ENCODE measurements at places on chromosomes 13 and 19.
A peak's percentile ranks its signal among the peaks of the same experiment; 100 is the strongest.

DNA sequence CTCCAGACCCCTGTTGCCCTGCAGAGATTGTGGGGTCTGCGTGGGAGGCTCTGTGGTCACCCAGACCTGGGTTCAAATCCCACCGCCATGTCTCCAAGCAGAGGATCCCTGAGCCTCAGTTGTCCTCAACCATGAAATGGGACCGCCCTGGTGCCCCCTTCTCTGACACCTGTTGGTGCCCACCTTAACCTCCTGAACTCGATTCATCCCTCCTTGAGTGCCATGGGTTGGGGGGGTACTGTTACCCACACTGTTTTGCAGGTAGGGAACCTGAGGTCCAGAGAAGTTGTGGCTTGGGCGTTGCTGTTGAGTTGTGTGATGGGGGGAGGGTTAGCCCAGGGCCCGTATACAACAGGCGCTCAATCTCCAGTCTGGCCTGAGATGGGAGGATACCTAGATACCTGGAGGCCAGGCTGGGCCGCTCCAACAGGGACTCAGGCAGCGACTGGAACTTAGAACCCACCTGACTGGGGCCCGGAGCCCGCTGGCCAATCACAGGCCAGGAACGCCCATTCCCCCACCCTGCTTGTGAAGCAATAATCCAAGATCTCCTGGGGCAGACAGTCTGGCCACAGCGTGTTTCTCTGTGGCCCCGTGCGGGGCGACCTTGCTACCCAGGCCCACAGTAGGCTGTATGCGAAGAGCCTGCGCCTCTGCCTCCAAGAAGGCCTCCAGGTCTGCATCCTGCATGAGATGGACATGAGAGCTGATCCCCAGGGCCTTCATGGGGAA is 2.8 kb downstream of the ARID3A start:
- no peak for DNase-seq

DNA sequence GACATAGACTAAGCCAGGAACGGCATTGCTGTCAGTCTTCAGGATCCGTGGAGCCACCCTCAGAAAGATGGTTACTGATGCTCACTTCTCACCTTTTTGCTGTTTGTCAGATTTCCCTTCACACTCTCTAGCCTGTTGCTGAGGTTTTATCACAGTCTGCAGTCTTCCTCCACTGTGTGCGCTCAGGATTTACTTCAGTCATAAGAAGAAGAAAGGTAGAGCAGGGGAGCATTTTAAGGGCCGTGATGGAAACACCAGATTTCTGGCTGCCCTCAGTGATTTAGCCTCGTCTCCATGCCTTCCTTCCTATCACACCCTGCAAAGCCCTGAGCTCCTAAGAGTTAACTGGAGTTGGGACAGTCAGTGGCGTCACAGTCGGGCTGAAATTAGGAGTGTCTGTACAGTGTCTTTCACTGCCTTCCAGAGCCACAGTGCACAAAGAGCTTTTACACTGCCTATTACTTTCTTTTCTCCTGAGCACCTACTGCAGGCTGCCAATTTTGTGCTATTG is 60.0 kb upstream of the GPR183 start:
- DNase-seq = peak; percentile 45

GRCh38 chr13:90899416-90899815 is 448.1 kb upstream of the MIR17HG start:
- DNase-seq = no peak

DNA sequence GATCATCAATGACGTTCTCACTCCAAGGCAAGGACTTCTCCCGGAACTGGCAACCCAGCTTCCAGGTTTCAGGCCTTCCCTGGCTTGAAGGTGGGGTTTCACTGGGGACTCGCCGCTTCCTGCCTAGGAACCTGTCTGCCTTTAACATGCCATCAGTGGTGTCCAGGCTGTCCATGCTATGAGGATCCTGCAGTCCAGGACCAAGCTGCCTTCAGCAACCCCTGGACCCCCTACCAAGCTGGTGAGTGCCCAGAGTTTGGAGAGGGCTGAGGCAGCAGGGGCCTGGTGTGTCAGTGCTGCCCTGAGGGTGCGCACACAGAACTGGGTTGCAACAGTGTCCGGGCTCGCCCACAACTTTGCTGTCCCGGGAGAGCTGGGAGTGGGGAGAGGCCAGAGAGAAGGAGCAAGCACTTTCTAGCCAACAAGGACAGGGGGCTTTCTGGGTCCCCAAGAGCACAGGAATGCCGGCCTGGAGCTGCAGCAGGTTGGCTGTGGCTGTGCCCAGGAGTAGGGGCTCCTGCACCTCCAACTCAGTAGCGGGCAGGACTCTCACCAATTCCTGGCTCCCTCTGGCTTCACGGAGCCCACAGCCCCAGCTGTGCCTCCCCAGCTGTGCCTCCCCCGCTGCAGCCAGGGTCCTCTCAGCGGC is 1563.2 kb upstream of the MIR17HG start:
- no peak for DNase-seq

- DNase-seq = no peak
These were observed 291.9 kb downstream of the NDFIP2 start for GRCh38 chr13:79772811-79773210.

- no peak for DNase-seq
These were observed 69.6 kb upstream of the PCDH9 start for GRCh38 chr13:67299751-67300150.

DNA sequence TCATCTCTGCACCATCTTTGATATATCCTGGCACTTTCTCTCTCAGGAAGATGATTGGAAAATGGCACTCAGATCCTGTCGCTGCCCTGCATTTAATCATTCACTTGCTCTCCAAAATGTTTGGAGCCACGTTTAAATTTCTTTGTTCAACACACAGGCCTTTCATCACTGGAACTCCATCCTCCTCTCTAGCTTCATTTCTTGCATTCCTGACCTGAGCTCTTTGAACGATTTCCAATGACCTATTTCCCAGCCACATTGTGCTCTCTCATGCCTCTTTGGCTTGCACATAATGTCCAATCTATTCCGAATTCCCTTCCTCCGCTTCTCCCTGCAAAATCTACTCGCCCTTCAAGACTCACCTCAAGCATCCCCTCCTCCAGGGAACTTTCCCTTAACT is 287.4 kb upstream of the NBEA start:
- no peak for DNase-seq

- no peak for DNase-seq
These were observed 695 bp downstream of the ICAM1 start for GRCh38 chr19:10271543-10272086.

- DNase-seq = no peak
These were observed 441.6 kb downstream of the TDRD3 start for GRCh38 chr13:60838581-60838980.

DNA sequence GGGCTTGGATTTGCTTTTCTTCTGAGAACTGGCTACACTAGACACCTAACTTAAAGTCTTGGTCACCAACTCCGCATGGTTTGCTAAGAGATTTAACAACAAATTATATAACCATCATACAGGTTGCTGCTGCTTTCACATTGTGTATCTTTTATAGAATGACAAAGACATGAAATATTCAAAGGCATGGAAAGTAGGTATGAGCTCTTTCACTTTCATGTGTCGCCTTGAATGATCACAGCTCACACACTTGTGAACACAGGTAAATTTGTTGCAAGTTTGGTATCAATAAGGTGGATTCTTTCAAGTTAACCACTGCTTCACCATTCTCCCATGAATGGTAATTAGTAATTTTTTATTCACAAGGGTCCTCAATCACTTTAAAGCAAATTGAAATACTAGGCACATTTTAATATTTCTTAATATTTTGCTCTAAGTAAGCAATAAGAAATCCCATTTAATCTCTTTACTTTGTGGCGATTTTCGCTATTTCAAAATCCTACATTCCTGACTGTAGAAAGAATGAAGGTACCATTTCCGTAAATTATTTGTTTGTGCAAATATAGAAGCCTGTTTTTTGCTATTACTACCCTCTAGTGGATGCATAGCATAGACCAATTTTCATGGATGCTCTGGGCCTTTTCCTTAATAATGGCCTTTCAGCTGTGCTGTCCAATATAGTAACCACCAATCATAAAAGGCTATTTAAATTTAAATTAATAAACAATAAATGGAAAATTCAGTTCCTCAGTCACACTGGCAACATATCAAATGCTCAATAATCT is 45.5 kb upstream of the FREM2 start:
- no peak for DNase-seq

DNA sequence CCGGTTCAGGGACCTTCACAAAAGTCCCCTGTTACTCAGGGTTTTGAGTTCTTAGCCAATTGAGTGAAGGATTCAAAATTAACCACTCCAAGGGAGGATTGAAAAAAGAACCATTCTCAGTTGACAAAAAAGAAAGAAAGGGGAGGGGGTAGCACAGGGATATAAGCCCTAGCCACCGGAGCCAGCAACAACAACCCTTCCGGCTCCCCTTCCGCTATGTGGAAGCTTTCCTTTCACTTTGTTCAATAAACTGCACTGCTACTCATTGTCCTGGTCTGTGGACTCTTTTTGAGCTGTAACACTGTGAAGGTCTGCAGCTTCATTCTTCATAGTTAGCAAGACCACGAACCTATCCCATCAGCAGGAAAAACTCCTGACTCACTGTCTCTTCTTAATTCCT is 1488.1 kb upstream of the PRR20A start:
- no peak for DNase-seq

- no peak for DNase-seq
These were observed 157.4 kb upstream of the SOX1 start for GRCh38 chr13:111909501-111909900.

DNA sequence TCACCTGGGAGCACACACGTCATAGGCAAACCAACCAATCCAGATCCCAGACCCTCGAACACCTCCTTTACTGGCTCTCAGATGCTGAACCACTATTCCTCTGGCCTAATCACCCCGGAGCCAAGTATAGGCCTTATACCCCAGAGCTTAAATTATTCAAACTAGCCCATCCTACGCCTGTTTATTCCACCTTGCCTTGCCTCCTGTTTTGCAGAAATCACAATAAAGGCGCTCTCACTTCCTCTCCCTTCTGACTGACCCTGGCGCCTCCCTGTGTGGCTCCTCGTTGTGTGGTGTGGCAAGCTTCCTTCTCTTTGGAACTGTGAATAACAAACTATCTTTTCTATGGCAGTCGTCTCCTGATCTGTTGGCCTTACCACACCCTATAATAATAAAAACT is 354.9 kb downstream of the ENOX1 start:
- DNase-seq = no peak

- no peak for DNase-seq
These were observed 59.1 kb downstream of the CEBPG start for GRCh38 chr19:33432446-33433170.

- DNase-seq = peak; percentile 69
These were observed 6.1 kb downstream of the IL4I1 start for GRCh38 chr19:49890349-49891311.

GRCh38 chr19:5309438-5310204 is 31.0 kb downstream of the PTPRS start:
- no peak for DNase-seq

DNA sequence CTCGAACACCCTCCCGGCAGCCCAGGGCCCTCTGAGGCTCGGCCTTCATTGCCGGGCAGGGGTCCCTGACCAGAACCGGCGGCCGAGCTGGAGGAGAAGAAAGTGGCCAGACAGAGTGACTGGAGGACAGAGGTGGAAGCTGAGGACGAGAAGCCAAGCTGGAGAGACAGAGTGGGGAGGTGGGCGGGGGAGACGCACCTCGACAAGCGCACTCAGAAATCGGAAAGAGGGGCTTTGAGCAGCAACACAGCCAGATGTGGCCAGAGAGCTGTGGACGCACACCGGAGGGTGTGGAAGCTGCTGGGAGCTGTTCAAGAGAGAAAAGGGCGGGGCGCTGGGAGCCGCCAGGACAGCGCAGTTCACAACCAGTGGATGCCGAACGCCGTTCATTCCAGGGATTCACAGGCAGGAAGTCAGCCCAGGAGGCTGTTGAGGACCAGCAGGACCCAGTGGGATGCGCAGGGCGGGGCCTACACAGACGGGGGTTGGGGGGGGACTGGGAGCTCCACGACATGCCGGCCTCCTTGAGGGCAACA is 28.2 kb upstream of the C13orf46 start:
- DNase-seq = no peak

DNA sequence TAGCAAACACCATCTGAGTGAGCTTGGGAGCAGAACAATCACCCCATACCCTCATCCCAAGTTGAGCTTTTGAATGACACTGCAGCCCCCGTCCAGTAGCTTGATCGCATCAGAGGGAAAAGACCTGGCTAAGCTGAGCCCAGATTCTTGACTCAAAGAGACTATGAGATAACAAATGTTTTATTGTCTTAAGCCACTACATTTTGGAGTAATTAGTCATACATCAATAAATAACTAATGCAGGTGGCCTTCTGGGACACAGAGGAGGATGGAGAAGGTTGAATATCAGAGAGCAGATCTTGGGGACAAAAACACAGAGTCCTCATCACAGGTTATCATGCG is 24.6 kb upstream of the IGSF23 start:
- no peak for DNase-seq

GRCh38 chr13:113337556-113337955 is 26.4 kb downstream of the GRTP1 start:
- DNase-seq = no peak

GRCh38 chr13:23801141-23801540 is 88.1 kb downstream of the MIPEP start:
- no peak for DNase-seq

DNA sequence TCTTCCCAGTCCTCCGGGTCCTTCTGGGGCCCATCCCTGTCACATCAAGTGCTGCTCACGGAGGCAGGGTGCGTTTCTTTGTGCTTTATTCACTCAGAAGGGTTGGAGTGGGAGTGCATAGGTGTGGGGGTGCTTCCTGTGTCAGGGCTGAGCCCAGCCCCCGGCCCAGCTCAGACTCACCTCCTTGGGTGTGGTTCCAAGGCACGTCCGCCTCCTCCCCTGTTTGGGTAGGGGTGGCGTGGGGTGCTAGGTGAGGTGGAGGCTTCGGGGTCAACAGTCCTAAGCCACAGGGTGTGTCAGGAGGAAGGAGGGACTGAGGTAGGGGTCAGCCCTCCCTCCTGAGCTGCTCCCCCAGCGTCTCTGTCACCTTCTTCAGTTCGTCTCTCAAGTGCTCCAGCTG is 3.1 kb downstream of the CCER2 start:
- no peak for DNase-seq

All from CD4-positive, alpha-beta T cell treated with Interleukin-15 for 4 hours (primary cell).